T-helper 22 cell (primary cell): ENCODE measurements at places on chromosomes 12 and 14.

DNA sequence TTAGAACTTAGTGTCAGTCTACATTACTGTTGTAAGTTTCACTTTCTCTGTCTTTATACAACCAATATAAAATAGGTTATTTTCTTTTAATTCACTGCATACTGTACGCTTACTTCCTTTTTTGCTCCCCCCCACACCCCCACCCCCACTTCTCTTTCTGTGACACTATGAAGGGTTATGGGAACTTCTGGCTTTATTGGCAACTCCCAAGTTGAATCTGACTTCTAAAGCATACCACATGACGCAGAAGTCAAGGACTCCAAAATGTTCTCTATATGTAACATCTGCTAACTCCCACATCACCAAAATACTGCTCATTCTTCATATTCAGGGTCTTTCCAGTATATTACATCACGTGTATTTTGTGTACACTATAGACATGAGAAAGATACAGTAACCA, 81.2 kb upstream of the ATXN7L3B start:
- DNase-seq = no peak

- no peak for DNase-seq
These were observed 543.1 kb downstream of the LRFN5 start for GRCh38 chr14:42149609-42150261.

DNA sequence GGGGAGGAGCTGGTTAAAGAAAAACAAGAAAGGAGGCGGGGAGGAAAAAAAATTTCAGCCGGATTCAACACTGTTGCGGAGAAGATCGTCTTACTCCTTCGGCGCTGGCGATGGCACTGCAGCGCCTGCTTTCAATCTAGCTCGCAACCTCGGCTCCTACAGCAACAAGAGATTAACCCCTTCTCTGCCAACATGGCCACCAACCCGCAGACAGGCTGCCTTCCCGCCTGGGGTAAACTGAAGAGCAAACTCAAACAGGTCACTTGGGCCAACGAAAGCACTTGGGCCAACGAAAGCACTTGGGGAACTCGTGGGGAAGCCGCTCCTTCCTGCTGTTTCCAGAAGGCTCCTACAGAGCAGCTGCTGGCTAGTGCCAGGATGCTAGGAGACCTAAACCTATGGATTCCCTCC, 73.7 kb downstream of the CIT start:
- no peak for DNase-seq

GRCh38 chr12:96036765-96037455, 1.5 kb upstream of the LTA4H start:
- no peak for DNase-seq

DNA sequence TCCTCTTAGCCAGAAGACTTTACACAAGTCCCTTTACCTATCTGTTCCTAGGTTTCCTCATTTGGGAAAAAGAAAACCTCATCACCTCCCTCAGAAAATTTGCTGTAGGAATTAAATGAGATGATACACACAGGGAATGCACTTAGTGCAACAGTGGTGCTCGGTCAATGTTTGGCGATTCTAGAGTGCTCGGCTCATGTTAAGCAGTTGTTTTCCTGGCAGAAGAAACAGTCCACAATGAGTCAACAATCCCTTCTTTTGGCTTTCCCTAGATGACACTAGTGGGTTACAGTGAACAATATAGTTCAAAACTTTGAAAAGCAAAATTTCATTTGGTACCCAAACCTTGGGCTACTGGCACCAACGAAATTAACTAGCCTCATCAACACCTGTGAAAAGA, 3.9 kb upstream of the TMEM233 start:
- no peak for DNase-seq

DNA sequence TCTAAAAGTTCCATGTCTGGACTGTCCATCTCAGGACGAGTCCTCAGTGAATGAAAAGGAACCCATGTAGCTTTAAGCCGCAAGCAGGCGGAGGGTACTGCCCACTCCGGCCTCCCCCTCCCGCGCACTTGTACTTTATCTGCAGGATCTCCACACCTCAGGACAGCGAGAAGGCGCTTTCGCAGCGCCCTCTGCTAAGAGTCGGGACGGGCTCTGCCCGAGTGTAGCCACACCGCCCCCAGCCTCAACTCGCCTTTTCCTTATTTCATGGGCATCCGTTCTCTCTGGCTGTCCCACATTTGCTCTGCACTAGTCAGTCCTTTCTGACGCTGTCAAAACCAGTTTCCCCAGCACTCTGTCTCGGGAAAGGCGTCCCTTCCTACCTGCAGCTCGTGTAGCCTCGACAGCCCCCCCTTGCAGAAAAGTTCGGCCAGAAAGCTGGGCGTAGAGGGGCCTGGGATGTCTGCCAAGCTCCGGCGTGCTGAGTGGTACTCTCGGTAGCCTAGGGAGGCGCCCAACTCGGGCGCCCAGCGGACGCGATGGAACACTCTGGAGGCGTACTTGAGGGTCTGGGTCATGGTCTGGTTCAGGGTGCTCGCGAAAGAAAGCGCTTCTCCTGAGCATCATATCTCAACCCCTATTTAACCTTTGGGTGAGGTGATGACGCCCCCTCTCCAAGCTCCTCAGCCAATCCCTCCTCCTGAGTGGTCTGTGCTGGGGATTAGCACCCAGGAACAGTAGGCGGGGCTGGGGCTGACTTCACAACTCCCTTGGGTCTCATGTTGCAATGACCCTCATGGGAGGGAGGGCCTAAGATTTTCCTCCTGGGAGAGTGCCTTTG, at the start of gene CYP27B1:
TSS of gene CYP27B1 (minus strand) at position 615 of the 841 bp plus-strand sequence. CDS start at position 578, 37 bp downstream.
- no peak for DNase-seq
